GM23338 (cell line): ENCODE measurements at places on chromosomes 1 and 21.

DNA sequence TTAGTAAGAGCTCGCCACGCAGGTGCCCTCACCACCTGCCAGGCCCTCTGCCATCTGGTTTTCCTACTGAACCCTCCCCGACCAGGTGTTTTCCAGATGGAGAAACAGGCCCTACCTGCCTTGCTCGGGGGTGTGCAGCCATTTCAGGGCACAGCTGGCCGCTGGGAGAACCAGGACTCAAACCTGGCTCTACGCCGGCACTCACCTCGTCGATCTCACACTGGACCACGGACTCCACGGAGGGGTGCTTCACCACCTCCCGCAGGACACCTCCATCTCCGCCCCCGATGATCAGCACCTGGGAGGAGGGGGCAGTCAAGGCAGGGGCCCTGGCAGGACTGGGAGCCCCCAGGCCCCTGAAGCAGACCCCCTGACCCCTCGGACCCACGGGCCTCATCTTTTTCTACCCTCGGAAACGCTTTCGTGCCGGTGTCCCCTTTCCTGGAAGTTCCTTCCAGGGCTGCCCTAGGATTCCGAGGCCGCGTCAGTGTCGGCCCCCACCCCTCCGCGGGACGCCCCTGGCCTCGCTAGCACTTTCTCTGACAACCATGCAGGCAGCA is 1.1 kb downstream of the SRM start:
- no peak for DNase-seq

DNA sequence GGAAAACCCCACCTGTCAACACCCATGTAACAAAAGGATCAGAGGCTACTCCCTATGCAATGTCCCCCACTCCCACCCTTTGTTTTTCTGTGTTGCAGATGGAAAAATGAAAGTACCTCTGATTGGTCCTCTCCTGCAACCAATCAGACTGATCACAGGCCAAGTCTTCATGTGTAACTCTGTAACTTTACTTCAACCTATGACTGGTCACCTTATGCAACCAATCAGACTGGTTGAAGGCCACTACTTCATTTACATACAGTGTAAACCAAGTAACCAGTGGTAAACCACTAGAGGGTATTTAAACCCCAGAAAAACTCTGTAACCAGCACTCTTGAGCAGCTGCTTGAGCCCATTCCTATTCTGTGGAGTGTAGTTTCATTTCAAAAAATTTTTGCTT is 266.3 kb upstream of the OLFM3 start:
- no peak for DNase-seq

DNA sequence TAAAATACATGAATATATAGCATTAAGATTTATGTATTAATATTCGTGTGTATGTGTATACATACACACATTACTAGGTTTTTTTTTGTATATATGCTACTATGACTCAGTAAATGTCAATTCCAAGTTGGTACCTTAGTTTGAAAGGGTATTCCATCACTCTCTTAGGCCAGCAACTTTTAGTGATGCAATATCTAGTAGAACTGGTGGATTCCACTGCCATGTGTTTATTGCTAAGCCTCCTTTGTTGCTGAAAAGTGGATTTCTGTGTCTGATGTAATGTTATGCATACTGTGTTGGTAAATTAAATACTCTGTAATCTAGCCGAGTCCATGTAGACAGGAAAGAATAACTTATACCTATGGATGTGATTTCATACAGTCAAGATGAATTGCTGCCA is 16.9 kb upstream of the COL11A1 start:
- DNase-seq, result no peak

DNA sequence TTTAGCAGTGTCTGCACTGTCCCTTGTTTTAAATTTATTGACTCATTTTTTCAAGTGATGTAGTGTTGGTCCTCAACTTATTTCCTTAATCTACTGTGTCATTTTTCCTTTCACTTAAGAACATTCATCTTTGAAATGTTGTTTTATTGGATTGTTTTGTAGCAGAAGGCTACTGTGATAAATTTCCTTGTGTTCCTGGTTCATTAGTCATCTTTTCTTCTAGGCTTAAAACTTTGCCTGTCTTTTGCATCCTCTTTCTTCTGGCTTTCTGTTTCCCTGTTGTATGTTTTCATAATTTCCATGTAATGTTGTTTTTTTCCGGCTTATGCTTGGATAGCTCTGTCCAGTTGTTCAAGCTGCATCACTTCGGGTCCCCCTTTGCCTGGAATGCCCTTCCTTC is 61.9 kb downstream of the UBE2T start:
- DNase-seq, result no peak

DNA sequence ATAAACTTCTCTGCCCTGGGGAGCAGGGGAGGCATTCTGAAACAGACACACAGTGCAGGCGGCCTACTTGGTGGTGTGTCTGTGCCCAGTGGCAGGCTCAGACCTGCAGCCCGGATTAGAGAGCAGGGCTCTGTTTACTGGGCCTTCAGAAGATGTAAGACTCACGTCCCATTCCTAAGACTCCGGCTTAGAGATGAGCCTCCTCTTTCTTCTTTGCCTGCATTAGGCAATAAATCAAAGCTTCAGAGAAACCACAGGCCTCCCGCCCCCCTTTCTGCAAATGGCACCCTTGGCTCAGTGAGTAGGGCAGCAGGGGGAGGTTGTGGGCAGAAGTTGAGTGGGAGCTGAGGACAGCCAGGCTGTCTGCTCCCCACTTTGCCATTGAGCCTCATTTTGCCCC is 35.8 kb downstream of the LGR6 start:
- no peak for DNase-seq
